Left ventricle myocardium inferior (tissue), 1 donor: ENCODE measurements at places on chromosomes 3 and 15. TPM values are rescaled to one million over a fixed set of nuclear protein-coding genes. Genes with fewer than 3 reads are reported as not detected.
A peak's percentile ranks its signal among the peaks of the same experiment; 100 is the strongest.

DNA sequence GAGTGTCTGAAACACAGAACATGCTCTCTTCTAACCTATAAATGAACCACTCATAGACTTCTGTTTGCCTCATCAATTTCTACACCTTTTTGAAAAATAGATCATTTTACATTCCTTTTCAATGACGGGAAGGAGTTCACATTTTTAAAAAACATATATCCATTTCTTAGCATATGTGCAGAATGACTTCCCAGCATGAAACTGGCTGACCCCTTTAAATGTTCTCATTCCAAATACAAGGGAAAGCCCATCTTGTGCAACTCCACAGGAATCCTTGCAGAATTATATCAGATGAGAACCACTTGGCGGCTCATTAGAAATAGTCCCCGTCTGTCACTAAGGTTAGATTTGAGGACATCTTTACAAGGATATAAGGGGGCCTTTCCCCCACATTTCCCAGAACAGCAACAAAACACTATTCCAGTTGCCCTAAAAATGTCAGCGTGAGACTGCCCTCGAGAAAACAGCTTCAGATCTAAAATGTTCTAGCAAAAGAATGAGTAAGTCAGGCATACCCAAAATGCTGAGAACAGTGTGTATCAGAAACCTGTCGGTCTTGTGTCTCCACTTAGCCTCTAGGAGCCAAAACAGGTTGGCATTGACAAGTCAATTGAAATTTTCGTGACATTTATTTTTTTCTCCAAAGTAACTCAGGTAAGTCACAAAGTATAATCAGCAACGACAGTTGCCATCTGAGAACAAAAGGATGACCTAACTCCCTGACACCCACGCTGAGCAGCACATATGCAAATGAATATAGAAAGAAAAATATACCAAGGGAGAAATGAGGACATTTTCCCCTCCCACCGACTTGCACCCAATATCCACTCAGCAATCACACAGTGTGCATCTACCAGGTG is 63.1 kb downstream of the FOXP1 start:
- DNase-seq = no peak

- DNase-seq = no peak
Measured at GRCh38 chr15:43316971-43317346, 13.4 kb downstream of the LCMT2 start.

- DNase-seq = no peak
Measured at GRCh38 chr3:105970283-105970682, 101.5 kb upstream of the CBLB start.

DNA sequence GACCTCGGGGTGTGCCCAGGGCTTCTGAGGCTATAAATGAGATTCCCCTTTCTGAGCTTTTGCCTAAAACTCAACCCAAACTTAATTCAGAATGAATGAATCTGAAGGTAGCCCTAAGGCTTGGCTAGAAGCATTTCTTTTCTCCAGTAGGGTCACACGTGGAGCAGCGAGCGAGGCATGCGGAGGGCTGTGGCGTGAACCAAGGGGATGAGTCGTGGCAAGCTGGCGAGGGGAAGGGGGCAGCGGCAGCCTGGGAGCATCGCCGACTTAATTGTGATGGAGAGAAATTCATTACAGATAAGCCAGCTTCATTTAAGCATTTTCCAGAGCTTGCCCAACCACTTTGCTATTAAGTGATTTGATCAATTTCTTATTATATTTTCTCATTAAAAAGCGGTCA is 79.9 kb downstream of the CHSY1 start:
- no peak for DNase-seq

GRCh38 chr15:73922186-73923151 is 3.8 kb upstream of the LOXL1 start:
- DNase-seq = peak; percentile 30

DNA sequence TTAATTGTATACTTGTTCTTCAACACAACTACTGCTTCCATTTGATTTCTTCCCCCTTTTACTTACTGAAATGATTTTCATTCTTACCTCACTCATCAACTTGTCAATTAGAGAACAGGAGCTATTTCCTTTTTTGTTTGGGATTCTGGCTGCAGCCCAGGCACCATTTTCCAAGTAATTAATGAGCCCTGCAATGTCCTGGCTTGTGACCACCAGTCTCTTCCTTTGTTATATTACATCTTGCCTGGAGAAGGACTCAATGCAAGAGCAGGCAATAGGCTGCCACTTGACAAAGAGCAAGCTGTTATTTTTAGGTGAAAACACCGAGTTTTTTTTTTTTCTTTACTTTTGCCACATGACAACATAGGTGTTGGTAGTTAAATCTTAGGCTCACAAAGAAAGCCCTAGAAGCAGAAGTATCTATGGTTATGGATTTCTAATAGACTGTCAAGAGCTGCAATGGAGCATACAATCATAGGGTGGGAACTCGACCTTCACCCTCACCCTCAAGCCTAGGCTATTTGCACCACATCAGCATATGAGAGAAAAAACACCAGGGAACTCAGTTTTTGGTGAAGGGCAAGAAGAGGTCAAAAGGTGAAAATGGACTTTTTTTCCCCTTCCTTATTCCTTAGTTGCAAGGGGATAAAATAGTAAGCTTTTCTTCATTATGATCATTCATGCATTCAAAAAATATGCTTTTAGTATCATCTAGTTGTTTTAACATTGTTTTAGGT is 114.9 kb downstream of the TNIK start:
- DNase-seq = no peak

GRCh38 chr15:90665288-90666134 is 51.6 kb upstream of the BLM start:
- DNase-seq = peak; percentile 72

GRCh38 chr15:100332231-100332630 is 9.5 kb downstream of the ADAMTS17 start:
- DNase-seq = no peak

DNA sequence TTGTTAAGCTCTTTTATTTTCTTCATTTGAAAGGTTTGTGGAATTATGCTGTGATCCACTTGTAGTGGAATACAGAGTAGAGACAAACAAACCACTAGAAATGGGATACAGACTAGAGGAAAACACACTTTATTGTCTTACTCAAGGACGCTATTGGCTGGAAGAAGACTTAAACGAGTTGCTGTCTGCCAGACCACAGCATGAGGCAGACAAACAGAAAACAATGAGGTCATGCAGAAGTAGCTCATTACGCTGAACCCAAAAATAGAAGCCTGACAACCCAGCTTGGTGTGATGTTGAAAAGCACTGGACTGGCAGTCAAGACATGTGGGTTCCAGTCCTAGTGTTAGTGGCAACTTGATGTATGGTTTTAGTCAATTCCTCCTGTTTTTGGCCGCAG is 62.4 kb upstream of the P3H2 start:
- no peak for DNase-seq

- no peak for DNase-seq
Measured at GRCh38 chr15:70322051-70322668, 224.4 kb upstream of the TLE3 start.

- DNase-seq = no peak
Measured at GRCh38 chr3:129845956-129846355, 47.6 kb downstream of the TMCC1 start.

The MUC13 gene
- total RNA-seq = 0.08 TPM

The CLEC3B gene
- 80.8 TPM for total RNA-seq

The ROPN1B gene
- 4.0 TPM for total RNA-seq
